ENCODE measurements at places on chromosomes 1 and 21.
A peak's percentile ranks its signal among the peaks of the same experiment; 100 is the strongest.

- DNase-seq = no peak
Observed at GRCh38 chr1:233518344-233518743, 95.6 kb upstream of the KCNK1 start.

DNA sequence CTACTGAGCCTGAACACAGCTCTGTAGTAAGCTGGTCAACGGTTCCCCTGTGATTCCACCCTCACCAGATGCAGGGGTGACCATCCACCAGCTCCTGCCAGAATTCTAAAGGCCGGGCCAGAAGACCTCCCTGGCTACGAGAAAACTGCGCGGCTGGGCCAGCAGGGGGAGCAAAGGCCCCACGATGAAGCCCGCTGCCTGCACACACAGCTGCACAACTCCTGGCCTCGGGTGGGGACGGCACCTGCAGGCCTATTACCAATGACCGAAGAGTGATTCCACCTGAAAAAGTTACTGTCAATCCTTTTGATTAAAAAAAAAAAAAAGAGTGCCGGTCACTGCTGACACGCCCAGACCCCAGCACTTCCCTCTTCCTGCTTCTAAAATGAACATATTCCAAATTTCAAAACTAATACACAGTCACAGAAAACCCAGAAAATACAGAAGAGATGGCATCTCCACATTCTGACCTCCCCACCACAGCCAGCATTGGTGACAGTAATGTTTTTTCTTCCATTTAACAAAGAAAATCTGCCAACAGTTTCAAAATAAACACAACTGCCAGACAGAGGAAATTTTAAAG, 49.8 kb upstream of the RIPK4 start:
- peak; percentile 71 for DNase-seq

- peak; percentile 26 for DNase-seq
Observed at GRCh38 chr1:89363196-89363595, 663 bp upstream of the GBP6 start.

- no peak for DNase-seq
Observed at GRCh38 chr1:69743146-69743545, 175.4 kb downstream of the LRRC7 start.

GRCh38 chr1:223199094-223199647, 56.1 kb upstream of the TLR5 start:
- no peak for DNase-seq

GRCh38 chr1:33399375-33399774, 31.5 kb downstream of the PHC2 start:
- DNase-seq = no peak
